Femur (tissue), 1 donor: ENCODE measurements at places on chromosomes 11 and 22.
A peak's percentile ranks its signal among the peaks of the same experiment; 100 is the strongest.

- peak; percentile 19 for DNase-seq
Measured at GRCh38 chr22:28441720-28442263, 237.8 kb downstream of the TTC28 start.

- no peak for DNase-seq
Measured at GRCh38 chr22:42396621-42397331, 35.4 kb downstream of the NFAM1 start.

DNA sequence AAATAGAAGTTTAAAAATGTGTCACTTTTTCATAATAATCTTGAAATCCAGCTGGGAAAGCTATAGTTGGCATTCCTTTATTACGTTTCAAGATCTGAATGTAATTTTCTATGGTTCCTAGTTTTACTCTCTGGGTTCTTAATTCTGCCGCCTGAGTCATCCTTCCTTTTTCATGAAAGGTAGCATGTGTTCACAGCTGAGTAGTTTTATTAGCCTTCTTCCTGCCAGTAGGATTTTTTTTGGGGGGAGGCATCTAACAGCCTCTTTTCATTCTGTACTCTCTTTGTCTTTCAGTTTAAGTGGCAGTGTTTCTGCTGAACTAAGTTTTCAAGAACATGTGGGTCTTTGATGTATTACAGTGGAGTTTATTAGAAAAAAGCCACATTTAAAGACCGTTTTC is 36.5 kb downstream of the OR2AG2 start:
- DNase-seq: no peak

DNA sequence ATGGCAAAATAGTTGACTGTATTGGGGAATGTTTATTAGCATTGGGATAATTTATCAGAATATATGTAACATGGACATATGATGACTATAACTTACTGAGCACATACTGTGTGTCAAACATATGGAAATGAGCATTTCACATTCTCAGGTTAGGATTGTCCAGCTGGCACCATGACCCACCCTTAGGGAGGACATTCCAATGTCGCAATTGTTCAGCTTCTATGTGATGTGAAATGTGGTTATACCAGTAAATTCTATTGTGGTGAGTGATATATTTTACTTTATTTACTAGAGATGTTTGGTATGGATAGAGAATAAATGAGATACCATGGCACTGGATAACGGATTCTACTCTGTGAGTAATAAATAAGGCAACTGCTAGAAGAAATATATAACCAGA is 50.4 kb downstream of the OR4A47 start:
- DNase-seq: no peak

- DNase-seq: peak; percentile 32
Measured at GRCh38 chr11:93525601-93526345, 17.4 kb downstream of the SMCO4 start.

DNA sequence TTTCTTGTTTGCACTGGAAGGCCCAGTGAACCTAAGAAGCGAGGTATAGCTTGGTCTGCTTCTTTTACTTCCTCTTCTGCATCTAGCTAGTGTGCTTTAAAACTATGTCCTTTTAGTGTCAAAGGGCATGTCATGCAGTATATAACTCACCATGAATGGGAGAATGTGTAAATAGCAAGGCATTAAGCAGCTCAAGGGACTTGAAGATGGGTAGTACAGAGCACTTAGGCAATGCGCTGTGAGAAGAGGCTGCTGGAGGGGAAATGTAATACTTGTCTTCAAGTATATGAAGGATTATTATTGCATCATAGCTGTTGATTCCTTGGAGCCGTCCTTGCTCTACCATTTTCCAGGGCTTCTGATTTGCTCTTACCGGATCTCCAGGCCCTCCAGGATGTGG is 7.6 kb downstream of the MAML2 start:
- no peak for DNase-seq

DNA sequence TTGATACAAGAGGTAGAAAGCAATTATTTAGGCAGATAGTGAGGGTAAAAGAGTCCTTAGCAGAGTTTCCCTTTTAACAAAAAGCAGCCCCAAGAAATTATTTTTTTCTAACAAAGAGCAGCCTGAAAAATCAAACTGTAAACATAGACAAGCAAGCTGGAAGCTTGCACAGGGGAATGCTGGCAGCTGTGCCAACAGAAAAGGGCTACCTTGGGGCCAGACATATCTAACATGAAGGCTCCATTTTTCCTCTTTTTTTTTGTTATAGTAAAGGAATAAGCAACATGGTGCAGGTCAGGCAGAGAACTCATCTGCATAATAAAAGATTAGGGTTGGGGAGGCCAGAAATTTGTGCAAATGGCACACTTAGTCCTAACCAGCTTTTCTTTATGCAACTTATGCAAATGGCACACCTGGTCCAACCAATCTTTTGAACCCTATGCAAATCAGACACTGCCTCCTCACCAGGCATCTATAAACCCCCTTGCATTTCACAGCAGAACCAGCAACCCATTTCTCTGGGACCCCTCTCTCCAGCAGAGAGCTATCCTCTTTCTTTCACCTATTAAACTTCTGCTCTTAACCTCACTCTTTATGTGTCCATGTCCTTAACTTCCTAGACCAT is 41.8 kb downstream of the PDGFD start:
- DNase-seq: no peak

GRCh38 chr22:17087498-17088131 is 2.8 kb downstream of the IL17RA start:
- peak; percentile 53 for DNase-seq

GRCh38 chr22:28629420-28630176 is 50.0 kb downstream of the TTC28 start:
- DNase-seq: no peak

DNA sequence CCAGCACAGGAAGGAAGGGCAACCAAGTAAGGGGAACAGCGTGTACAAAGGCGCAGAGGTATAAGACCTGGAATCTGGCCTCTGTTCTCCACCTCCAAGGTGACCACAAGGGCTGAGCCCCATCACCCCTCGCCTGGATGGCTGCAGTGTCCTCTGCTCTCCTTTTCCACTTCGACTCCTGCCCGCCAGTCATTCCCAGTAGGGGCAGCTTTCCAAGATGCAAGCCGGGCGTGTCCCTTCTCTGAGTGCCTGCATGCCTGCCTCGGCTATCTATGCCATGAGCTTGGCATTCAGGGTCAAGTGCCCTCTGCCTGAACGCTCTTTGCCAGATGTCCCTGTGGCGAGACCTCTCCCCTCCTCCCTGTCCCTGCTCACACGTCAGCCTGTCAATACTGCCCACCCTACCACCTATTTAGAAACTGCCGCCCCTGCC is 17.0 kb downstream of the FADS3 start:
- no peak for DNase-seq

DNA sequence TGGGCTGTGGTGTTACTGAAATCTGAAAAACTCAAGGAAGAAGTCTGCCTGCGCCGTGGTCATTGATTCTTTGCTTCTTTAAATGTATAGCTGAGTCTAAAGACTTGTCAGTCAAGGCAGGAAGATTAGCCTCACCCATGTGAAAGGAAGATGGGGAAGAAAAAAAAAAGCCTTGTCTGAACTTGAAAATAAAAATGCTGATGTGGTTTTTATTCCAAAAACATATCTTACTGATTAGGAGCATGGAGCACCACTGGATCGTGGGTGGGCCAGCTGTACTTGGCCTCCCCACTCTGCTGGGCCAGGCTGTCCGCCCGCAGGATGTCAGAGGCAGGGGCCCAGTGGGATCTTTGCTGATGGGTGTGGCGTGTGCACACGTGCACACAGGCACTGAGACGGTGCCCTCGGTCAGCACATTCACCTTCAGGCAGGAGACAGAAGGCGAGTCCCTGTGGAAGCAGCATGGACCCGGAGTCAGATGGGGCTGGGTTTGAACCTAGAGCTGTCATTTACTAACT is 111.9 kb downstream of the WNT7B start:
- DNase-seq: no peak

GRCh38 chr11:128214263-128214662 is 373.1 kb downstream of the ETS1 start:
- DNase-seq: no peak

- DNase-seq: no peak
Measured at GRCh38 chr11:67371189-67371910, 2.0 kb downstream of the CLCF1 start.

DNA sequence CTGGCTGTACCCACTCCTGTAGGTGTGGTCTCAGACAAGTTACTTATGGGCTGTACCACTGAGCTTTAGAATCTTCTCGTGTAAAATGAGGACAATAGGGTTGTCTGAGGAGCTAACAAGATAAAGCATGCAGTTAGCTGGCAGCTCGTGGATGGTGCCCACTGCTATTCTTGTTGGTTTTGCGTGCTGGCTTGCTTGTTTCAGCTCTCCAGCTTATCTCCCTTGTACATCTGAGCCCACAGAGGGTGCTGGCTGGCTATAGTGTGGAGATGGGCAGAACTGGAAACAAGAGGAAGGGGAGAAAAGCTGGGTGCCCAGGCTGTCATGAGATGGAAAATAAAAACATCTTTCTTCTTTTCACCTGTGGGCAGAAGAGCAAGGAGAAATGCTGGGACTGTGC is 46.5 kb upstream of the GALNT18 start:
- no peak for DNase-seq

- no peak for DNase-seq
Measured at GRCh38 chr22:42895541-42895981, 38.5 kb upstream of the ARFGAP3 start.

DNA sequence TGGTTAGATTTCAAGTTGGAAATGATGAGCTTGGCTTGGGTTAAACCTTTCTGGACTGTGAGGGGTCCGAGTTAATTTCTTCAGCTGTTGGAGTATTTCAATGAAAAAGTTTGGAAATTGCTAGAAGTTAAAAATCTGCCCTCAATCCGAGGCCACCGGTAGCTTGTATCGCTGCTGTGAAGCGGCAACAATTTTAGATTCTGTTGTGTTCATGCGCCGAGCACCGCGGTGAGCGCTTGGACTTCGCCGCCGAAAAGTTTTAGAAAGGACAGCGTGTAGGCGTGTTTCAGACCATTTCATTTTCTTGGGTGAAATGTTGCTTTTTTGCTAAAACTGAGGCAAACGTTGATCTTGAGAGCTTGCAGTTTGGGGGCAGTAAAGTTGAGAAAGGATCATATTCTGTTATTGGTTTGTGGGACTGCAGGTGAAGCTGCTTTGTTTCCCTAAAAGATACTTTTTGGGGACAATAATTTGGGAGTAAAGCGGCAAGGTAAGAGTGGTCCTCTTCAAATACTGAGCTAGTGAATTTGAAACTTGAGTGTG is 928 bp downstream of the FBXO7 start:
- peak; percentile 49 for DNase-seq

DNA sequence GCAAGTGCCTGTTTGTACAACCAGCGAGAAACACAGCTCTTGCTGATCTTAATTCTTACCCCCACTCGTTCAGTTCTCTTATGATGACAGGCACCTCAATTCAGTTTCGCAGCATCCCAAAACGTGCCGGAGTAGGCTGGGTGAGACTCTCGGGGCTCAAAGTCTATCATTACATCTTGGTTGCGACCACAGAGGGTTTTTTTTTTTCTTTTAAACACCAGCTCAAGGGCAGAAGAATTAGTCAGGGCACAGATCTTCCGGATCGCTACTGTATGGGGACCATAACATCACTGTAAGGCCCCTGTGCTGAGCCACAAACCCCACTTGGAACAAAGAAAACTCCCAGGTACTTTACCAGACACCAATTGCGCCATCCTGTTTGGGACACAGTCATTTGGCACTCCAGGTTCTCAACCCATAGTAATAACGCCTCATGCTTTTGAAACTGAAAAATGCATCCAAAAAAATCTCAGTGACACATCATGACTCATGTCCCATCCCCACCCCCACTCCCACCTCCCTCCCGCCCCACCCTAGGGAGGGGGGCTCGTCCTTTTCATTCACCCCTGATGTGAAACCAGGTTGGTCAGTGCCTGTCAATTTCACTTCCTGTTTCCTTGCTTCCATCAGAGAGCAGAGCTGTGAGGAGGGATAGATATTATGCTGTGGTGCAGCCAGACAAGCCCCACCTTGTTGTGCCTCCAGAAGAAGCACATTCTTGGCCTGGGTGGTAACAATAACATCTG is 41.0 kb upstream of the CD5 start:
- DNase-seq: no peak

GRCh38 chr11:79436919-79437277 is 3.9 kb downstream of the TENM4 start:
- DNase-seq: no peak

DNA sequence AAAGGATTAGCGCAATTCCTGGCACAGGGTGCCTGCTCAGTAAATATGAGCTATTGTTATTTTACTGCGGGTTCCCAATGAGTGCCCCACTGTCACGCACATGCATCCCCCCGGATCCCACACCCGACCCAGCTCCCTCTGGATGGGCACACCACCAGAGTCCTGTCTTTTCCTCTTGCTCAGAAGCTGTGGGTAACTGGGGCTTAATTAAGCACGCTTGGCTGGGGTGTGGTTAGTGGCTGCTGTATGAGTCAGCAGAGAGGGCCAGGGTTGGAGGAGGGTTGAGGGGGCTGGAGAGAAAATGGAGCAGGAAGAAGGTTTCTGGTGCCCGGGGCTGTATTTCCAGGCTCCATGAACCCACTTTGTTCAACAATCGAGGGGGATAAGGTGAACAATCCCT is 30.3 kb upstream of the NECTIN1 start:
- DNase-seq: peak; percentile 52

GRCh38 chr22:39254789-39255298 is 10.1 kb upstream of the PDGFB start:
- DNase-seq: no peak

- DNase-seq: no peak
Measured at GRCh38 chr22:33030923-33031525, 27.2 kb downstream of the SYN3 start.

- no peak for DNase-seq
Measured at GRCh38 chr22:20432244-20432686, 5.4 kb downstream of the SCARF2 start.

DNA sequence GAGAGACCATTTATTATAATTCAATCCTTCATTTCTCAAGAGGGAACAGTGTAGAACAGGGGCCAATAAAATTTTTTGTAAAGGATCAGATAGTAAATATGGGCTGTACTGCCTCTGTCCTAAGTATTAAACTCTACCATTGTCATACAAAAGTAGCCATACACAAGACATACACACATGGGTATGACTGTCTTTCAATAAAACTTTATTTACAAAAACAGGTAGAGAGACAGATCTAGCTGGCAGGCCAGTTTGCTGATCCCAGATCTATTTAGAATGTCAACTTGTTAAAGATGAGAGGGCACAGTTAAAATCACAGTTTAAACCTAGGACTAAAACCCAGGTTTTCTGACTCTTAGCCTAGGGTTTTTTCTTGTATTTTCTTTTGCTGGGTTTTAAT is 16.7 kb downstream of the TRAF6 start:
- DNase-seq: no peak

- no peak for DNase-seq
Measured at GRCh38 chr11:97487387-97487786, 1097.6 kb downstream of the JRKL start.

DNA sequence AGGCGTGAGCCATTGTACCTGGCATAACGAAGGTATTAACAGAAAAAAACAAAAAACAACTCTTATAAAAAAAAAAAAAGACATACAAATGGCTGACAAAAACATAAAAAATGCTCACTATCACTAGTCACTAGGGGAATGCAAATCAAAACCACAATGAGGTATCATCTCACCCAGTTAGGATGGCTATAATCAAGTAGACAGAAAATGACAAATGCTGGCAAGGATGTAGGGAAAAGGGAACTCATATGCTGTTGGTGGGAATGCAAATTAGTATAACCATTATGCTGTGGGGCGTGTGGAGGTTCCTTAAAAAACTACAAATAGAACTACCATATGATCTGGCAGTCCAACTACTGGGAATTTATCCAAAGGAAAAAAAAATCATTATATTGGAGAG is 17.0 kb downstream of the THY1 start:
- no peak for DNase-seq
